ENCODE measurements at places on chromosomes 1 and 21. TPM values are rescaled to one million over a fixed set of nuclear protein-coding genes. Genes with fewer than 3 reads are reported as not detected.

The ESRRG gene
- total RNA-seq = not detected

The CR2 gene
- not detected for total RNA-seq

The SLAMF7 gene
- 1.7 TPM for total RNA-seq

The TBX15 gene
- total RNA-seq = not detected

The NOTCH2 gene
- total RNA-seq = 22.3 TPM

The RNF207 gene
- total RNA-seq = 7.9 TPM

The AADACL4 gene
- total RNA-seq = not detected

The LBR gene
- total RNA-seq = 39.3 TPM

The OR2W3 gene
- total RNA-seq = not detected

The EPRS1 gene
- total RNA-seq = 76.3 TPM

The MROH7 gene
- total RNA-seq = not detected

The TFAP2E gene
- 0.31 TPM for total RNA-seq

The TLCD4 gene
- total RNA-seq = 12.1 TPM

The YIPF1 gene
- 14.5 TPM for total RNA-seq

The FCAMR gene
- not detected for total RNA-seq

The PIP5K1A gene
- total RNA-seq = 51.2 TPM

The FBLIM1 gene
- 27.8 TPM for total RNA-seq

The ZNF648 gene
- total RNA-seq = not detected

The CALML6 gene
- not detected for total RNA-seq

The PPM1J gene
- 0.75 TPM for total RNA-seq

The GJA9 gene
- total RNA-seq = not detected

The DENND2C gene
- 0.50 TPM for total RNA-seq

Data from A549 treated with Mapracorat at 1 μM for 4 hours (cell line).